Fibroblast of skin of right biceps (primary cell): ENCODE measurements at places on chromosomes 16 and 17.
A peak's percentile ranks its signal among the peaks of the same experiment; 100 is the strongest.

GRCh38 chr17:65366102-65366844 is 195.2 kb downstream of the AXIN2 start:
- DNase-seq: no peak

DNA sequence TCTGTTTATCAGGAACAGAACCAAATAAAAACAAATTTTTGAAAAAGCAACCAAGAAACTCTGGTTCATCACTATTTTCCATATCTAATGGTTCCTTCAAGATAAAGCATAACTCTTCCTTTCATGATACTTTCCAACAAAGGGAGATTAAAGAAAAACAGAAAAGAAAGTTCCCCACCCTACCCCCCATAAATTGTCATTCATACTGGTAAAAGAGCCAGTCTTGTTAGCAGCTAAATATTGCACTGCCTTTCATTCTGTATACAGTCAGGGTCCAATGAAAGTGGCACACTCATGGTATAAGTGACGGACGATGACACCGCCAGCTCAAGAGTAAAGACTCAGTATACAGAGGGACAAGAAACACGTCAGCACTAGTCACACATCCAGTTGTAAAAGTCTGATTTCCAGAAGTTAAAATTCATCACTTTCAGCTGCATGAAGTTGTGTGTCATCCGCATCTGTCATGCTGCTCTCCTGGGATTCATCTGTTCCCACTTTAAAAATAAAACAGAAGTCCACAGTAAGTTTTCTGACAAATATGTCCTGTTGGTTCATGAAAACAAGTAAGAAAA is 68.5 kb downstream of the CDC27 start:
- peak; percentile 83 for DNase-seq

DNA sequence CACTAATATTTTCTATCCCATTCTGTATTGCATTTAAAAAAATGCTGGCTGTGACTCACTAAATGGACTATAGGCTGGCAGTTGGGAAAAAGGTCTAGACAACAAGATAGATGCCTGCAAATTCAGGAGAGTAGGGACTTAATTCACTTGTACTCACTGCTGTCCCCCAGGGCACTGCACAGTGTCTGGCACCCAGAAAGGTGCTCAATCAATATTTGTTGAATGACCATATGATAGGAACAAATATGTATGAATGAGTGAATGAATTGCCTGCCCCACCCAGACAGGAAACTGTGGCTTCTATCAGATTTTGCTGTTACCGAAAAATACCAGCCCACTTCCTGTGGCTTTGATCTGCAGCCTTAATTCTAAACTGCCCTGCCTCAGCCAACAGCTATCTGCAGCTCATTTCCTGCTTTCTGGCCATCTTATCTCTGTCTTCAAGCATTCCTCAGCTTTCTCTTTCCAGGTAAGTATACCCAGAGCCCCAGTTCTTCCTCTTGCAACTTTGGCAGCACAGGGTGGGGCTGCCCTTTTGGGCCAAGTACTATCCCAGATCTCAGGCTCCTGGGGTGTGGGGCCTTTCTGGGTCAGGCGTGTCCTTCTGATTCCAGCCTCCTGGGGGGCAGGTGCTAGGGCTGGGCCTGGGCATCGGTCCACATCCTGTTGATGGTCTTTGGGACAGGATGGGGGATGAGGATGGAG is 15.3 kb upstream of the TNS4 start:
- DNase-seq: peak; percentile 62

- no peak for DNase-seq
These were observed 523.5 kb upstream of the SALL1 start for GRCh38 chr16:51674615-51675014.

DNA sequence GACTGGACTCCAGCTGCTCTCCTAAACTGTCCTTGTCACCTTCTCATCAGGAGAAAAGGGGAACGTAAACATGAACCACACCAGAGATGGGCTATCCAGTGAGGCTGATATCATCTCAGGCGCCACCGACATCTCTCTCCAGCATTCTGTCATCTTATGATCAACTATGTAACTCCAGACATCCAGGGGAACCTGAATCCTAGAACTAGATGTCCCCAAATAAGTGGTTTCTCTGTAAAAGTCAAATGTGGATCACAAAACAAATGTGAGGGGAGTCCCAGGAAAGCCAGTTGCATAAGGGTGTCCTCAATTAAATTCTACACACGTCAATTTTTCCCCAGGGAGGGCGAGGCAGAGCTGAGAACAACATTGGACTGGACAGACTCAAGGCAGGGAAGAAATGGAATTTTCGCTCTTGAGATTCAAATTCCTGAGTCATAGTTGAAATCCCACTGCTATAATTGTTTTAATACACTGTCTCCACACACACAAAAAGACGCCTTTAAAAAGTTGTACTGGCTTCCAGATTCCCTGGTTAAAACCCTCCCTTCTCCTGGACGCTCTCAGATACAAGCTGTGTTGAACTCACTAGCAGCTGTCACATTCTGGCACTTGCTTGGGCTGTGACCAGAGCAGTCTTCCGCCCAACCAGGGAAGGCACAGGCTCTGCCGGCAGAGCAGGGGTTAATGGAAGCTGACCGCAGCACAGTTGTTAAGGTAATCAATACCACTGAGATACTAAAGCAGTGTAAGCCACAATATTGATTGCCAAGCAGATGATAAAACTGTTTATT is 62.6 kb downstream of the ZFHX3 start:
- DNase-seq: peak; percentile 88

DNA sequence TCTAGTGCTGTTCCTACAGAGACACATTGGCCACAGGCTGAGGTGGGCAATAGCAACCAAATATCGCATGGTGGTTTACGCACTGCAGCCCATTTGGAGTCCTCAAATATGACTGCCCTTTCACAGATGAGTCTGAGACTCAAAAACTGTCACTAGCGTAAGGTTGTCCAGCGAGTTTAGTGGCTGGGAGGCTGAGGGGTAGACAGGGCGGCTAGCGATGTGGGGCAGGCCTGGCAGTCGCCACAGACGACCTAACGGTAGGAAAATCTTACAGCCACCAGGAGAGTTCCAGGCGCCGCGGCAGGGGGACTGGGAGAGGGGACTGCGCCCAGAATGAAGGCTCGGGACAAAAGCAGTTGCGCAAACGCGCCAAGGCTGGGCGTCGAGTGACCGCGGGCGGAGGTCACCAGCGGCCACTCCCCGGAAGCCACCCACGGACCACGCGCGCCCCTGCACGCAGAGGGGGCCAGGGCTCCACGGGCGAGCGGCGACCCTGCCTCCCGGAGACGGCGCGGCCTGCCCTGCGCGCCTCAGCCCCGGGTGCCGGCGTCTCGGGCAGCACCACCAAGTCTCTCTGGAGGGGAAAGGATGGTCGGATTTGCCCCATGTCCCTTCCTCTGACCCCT is 699 bp upstream of the MAP1LC3B start:
- peak; percentile 34 for DNase-seq
